ENCODE measurements at places on chromosomes 6 and 20. TPM values are rescaled to one million over a fixed set of nuclear protein-coding genes. Genes with fewer than 3 reads are reported as not detected.
A peak's percentile ranks its signal among the peaks of the same experiment; 100 is the strongest.

- DNase-seq: no peak
- H3K27me3 ChIP-seq: no peaks in the 10 kb centered on the region
- peak overlapping the region; percentile 58 for H3K27ac ChIP-seq
- no peaks in the 10 kb centered on the region for H3K36me3 ChIP-seq
- H3K4me1 ChIP-seq: peaks cover 10% of the 10 kb centered on the region
Observed at GRCh38 chr6:137415127-137415833, 78.9 kb downstream of the OLIG3 start.

DNA sequence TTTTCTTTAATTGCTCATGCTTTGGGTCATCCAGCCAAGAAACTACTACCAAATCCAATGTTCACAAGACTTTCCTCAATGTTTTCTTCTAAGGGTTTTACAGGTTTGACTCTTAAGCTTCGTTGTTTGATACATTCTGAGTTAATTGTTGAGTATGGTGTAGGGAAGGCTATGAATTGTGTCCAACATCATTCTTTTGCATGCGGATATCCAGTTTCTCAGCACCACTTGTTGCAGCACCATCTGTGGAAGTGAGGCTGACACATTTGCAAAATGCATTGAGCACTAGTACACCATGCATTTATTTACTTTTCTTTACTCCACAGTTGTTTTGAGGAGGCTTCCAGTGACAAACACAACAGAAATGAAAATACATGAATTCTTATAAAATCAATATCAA is 17.2 kb downstream of the MICA start:
- H3K4me3 ChIP-seq: no peak overlapping the region
- DNase-seq: no peak
- H3K36me3 ChIP-seq: peaks cover 15% of the 10 kb centered on the region
- no peaks in the 10 kb centered on the region for H3K4me1 ChIP-seq
- H3K27ac ChIP-seq: no peak overlapping the region

- H3K4me3 ChIP-seq: no peak overlapping the region
- no peaks in the 10 kb centered on the region for H3K36me3 ChIP-seq
- H3K4me1 ChIP-seq: peaks cover 46% of the 10 kb centered on the region
- no peaks in the 10 kb centered on the region for H3K27me3 ChIP-seq
- H3K27ac ChIP-seq: no peak overlapping the region
Observed at GRCh38 chr6:15331143-15331542, 85.3 kb downstream of the JARID2 start.

- H3K27ac ChIP-seq: peak overlapping the region; percentile 88
- peaks cover 25% of the 10 kb centered on the region for H3K4me1 ChIP-seq
- DNase-seq: peak; percentile 98
Observed at GRCh38 chr6:30752157-30752927, 8.0 kb upstream of the IER3 start.

Gene ERVFRD-1
- 0.11 TPM for total RNA-seq

Gene LY6G6F
- total RNA-seq: not detected

Gene PPARD
- total RNA-seq: 15.7 TPM

Gene OR2H2
- total RNA-seq: not detected

Measured in esophagus muscularis mucosa (tissue), 4 donors.